ENCODE measurements at places on chromosomes 7 and 10. TPM values are rescaled to one million over a fixed set of nuclear protein-coding genes. Genes with fewer than 3 reads are reported as not detected.

TFPI2 gene
- 59.8 TPM for total RNA-seq

CCDC6 gene
- total RNA-seq, result 18.3 TPM

KLF14 gene
- total RNA-seq, result not detected

A1CF gene
- not detected for total RNA-seq

ADRB1 gene
- 2.1 TPM for total RNA-seq
